ENCODE measurements at places on chromosomes 16 and 17. TPM values are rescaled to one million over a fixed set of nuclear protein-coding genes. Genes with fewer than 3 reads are reported as not detected.

Gene SOST
- not detected for total RNA-seq

Gene TERB1
- total RNA-seq = not detected

DNA sequence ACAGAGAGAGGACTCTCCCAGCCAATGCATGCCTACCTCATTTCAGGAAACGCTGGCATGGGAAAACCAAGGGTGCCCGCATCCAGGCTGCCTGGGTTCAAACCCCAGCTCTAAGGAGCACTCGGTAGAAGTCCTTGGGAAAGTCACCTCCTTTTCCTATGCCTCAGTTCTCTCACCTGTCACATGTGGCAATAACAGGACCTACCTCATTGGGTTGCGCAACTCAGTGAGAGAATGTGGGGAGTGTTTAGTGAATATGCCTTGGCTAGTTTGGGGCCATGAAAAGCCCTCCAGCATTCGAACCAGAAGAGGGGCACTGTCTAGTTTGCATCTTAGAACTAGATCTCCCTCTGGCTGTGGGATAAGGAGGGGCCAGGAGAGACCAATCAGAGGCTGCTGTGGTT is 9.0 kb upstream of the NXPH3 start:
- no peak for DNase-seq

DNA sequence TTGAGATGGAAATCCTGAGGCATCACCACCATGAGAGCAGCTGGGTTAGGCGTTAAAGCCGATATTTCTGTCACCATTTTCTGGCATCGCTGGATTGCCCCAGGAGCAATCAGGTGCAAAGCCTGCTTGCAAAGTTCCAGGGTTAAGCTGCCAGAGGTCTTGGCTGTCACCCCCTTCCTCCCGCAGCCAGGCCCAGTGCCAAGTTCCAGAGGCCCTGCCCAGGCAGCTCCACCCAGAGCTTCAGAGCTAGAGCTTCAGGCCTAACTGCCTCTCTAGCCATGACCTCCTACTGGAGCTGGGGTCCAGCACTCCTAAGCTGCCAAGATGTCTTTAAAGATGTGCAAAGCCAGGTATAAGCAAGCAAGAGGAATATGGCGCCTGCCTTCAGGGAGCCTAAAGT is 8.8 kb upstream of the TMEM238L start:
- DNase-seq = no peak

DNA sequence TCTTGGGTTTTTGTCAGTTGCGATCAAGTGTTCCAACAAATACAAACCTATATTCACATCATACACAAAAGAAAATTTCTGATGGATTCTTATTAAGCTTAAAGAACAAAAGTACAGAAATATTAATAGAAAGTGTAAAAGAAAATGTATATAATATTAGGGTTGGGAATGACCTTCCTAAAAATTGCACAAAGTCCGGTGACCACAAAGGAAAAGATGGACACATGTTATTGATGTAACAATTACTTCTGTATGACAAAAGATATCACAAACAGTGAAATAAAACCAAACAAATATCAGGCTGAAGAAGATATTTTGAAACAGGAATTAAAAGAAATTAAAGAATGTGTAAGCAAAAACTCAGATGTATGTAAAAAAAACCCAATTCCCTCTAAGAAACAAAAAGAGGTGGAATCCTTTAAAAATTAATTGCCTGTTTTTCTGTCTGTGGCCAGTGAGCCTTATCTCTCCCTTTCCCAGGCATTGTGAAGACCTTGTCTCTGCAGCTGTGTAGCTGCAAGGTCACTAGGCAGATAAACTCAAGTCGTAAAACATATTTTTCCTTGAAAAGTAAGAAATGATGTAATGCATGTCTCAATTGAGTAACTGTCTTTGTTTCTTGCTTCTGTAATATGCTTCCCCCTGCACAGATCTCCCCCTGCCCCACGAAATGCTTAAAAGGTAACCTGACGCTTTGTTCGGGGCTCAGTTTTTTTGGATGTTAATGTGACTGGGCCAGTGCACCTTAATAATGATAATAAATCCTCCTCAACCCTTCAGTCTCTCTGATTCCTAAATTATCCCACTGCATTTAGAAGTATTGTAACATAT is 2.8 kb downstream of the ST6GALNAC1 start:
- peak; percentile 50 for DNase-seq

DNA sequence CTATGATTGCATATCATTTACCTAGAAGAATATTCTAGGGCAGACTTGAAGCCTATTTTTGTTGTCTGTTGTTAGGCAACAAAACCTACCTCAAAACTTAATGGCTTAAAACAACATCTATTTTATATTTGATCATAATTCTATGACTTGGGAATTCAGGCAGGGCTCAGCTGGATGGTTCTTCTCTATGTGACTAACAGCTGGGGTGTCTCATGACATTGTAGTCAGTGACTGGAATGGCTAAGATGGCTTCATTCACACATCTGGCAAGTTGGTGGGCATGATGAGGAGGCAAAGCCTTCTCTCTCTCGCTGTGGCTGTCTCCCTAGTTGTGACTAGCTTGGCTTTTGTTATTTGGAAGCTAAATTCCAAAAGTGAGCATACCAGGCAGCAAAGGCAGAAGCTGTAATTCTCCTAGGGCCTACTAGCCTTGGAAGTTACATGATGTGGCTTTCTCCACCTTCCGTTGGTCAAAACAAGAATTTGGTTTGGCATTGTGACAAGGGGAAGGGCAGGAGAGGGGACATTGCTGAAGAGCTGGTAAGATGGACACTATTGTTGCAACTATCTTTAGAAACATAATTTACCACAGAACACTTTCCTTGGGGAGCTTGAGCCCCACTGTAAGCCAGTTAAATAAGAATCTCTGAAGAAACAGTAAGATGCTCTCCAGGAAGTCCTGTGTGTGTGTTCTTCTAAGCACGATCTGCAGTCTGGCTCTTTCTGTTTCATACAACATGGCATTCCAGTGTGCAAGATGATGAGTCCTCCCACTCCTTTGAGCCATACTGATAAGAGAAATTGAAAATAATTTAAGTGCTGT is 39.4 kb downstream of the ZNRF1 start:
- DNase-seq = no peak

Data from endothelial cell of umbilical vein (primary cell).